D341Med (cell line): ENCODE measurements at places on chromosomes 7 and 10.

DNA sequence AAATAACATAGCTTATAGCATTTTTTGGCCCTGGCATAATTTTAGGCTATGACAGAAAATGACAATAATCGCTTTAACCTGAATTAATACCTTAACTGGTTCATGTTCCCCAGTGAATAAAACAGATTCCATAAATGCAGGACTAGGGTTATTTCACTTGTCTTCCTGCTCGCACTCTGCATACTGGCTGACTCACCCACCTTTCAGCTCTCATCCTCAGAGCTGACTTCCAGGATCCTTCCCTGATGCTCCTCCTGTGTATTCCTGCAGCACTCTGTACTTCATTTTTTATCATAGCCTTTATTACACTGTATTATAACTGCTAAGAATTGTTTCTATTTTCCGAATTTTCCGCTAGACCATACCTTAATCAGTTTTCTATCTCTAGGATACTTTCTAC, 123.7 kb downstream of the AVL9 start:
- DNase-seq, result no peak

DNA sequence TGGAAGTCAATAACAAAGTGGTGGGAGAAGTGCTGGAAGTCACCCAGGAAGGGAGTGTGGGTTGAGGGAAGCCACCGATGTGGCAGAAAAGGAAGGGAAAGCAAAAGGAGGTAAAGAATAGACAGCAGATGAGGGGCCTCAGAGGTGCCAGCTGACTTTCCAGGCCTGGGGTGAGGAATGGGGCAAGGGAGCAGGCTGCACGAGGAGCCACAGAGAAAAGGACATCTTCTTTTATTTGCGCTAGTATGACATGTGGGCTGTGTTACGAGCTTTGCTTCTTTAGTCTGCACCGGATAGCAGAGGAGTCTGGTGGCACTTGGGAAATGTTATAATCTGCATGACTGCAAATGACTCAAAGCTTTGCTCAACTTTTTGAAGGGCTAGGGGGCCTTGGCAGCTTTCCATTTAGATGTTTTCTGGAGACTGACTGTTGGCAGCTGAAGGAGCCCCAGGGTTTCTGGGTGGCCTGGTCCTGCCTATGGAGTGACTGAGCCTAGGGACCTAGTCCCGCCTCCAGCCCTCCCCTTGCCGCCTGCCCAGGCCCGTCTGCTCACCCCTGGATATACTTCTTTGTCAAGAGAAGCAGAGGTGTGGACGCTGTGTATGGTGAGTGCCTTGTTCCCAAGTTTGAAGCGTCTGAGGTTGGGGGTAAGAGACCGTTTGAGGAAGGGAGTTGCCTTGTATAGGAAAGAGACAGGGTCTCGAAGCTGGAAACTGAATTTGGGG, 5.1 kb downstream of the PRXL2A start:
- DNase-seq, result peak; percentile 34

DNA sequence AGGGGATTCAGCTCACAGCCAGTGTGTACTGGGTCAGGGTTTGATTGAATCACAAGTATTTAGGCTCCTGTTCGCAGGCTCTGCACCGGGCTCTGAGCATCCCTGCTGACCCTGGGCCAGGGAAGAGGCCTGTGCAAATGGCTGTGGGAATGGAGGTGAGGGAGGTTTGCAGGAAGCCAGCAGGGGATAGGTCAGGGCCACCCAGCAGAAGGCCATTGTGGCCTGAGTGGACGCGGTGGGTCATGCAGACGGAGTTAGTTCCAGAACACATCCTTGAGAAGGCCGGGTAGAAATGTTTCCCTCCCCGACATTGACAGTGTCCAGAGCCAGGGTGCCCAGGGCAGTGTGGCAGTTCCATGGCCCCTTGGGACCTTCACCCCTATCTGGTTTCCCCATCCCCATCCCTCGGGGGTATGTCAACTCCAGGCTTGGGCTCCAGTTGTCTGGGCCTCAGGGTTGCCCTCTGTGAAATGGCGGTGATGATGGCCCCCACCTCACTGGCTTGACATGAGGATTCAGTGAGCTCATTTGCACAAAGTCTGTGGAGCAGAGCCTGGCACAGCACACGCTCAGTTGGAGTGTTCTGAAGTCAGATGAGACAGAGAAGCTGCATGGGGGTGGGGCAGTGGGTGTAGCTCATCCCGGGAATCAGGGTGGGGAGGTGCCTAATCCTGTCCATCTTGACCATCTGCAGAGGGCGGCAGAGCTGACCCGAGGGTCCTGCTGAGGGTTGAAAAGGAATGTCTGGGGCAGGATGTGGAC, 107.6 kb downstream of the ADCY1 start:
- DNase-seq, result peak; percentile 14

DNA sequence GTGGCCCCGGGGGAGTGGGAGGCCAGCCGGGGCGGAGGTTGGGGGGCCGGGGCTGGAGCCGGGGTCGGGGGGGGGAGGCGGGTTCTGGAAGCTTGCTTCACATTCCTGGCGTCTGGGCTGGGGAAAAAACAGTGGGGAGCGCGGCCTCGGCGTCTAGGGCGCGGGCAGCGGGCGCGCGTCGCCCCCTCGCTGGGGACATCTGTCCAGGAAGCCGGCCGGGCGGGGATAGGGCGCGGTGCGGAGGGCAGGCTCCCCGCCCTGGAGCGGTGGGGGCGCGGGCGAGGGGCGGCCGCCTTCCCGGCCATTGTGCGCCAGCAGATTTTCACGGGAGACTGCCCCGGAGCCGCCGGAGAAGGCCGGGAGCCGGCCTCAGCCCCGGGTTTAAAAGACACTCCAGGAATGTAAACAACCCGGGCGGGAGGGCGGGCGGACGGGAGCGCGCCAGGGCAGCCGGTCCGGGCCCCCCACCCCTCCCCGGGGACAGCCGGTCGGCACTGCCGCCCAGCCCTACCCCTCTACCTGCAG, 1.4 kb downstream of the ZMIZ1 start:
- peak; percentile 41 for DNase-seq

GRCh38 chr10:101301111-101301731, 52.7 kb upstream of the BTRC start:
- DNase-seq, result peak; percentile 72

DNA sequence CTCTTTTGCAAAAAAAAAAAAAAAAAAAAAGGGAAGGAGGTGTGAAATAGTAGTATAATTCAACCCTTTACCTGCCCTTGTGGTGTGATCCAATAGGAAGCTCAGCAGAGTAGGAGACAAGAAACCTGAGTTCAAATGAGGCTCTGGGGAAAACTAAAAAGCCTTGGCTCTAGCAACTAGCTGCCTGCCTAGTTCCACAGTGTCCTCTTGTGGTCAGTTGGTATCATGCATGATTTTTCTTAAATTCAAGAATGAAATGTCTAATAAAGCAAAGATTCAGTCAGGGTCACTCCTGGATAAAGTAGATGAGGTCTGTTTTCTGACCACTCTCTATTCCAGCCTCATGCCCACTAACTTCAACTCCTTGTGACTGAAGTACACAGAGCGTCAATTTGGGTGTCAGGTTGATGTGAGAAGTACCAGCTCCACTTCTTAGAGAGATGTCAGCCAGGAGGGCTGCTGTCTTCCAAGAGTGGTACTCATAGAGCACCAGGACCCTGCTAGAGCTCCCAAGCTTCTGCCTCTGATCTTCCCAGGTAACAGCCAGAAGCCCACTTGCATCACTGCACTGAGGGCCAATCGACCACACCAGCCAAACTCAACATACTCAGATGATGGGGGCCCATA, 10.5 kb downstream of the LSM5 start:
- DNase-seq, result peak; percentile 66

DNA sequence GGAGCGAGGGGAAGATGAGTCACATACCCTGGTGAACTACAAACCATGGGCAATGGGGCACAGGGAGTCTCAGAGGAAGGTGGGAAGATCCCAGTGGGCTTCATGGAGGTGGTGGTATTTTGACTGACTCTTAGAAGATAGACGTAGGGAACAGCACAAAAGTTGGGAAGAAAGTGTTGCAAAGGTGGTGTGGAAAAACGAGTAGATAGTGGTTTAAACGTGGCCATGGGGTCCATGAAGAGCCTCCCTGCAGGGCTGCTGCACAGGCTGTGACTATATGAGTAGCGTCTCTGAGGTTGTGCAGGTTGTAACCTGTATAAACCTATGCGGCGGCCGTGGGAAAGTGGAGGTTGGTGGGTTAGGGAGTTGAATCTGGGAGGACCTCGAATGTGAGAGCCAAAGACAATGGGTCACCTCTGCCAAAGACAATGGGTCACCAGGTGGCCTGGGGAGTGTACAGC, 13.8 kb downstream of the LZTS2 start:
- DNase-seq, result no peak

- DNase-seq, result no peak
These were observed 21.2 kb upstream of the MYO3A start for GRCh38 chr10:25912866-25913265.

GRCh38 chr7:131281266-131282048, 46.2 kb upstream of the MKLN1 start:
- DNase-seq, result no peak

DNA sequence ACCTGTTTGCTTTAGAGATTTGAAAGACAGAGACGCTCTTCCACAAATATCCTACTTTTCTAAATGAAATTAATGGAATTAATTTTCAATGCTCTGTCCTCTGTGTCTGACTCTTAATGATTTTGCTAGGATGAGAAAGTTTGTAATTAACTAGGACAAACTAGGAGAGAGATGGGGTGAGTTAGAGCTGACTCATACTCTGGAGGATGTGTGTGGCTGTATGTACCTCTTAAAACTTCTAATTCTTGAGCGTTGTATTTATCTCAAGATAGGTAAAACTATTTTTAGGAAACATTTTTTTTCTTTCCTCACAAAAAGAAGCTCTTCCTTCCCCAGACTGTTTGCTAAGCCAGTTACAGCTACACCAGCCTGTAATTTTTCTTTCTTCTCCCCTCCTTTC, 178.8 kb upstream of the ANKRD30A start:
- DNase-seq, result no peak

- no peak for DNase-seq
These were observed 73.2 kb upstream of the SHH start for GRCh38 chr7:155885167-155886155.
